ENCODE measurements at places on chromosomes 2 and 18.
A peak's percentile ranks its signal among the peaks of the same experiment; 100 is the strongest.

- no peak overlapping the region for H3K27ac ChIP-seq
- no peaks in the 10 kb centered on the region for H3K4me1 ChIP-seq
- DNase-seq, result peak; percentile 28
- H3K27me3 ChIP-seq, result no peaks in the 10 kb centered on the region
Observed at GRCh38 chr2:24231461-24231881, 56.6 kb downstream of the FAM228A start.

DNA sequence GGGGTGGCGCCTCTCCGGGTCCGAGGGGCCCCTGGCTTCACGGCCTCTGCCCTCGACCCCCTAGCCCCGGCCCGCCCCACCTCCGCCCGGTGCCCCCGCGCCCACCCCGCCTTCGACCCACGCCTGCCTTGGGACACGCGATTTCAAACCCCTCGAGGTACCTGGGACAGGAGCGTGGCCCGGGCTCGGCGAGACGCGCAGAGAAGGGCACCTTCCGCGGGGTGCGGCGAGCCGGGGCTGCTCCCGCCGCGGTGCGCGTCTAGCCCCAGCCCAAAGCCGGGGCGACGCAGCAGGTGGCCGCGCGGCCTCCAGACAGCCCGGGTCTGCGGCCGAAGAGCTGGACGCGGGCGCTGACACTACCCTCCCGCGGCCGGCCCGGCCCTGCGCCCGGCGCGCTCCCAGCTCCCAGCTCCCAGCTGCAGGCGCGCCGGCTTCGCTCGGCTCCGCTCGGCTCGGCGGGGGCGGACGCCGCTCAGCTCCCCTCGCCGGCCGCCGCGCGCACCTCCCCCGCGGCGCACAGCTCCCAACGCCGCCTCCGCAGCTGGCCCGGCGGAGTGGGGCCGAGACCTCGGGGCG, at the start of gene CRACDL:
CRACDL (minus strand) TSS at position 449 of the 576 bp plus-strand sequence. CDS start 89,425 bp downstream, outside the sequence.
- DNase-seq, result peak; percentile 27
- H3K4me3 ChIP-seq, result peak within 1 kb of the TSS; percentile 39
- H3K27me3 ChIP-seq, result peaks cover 78% of the 10 kb centered on the region
- no peak within 1 kb of the TSS for H3K27ac ChIP-seq
- no peaks in the 10 kb centered on the region for H3K36me3 ChIP-seq
- H3K4me1 ChIP-seq, result no peaks in the 10 kb centered on the region

GRCh38 chr2:98561902-98562695, 46.2 kb downstream of the COA5 start:
- H3K4me3 ChIP-seq, result no peak overlapping the region
- peaks cover 5% of the 10 kb centered on the region for H3K4me1 ChIP-seq
- H3K36me3 ChIP-seq, result no peaks in the 10 kb centered on the region
- no peak overlapping the region for H3K27ac ChIP-seq

DNA sequence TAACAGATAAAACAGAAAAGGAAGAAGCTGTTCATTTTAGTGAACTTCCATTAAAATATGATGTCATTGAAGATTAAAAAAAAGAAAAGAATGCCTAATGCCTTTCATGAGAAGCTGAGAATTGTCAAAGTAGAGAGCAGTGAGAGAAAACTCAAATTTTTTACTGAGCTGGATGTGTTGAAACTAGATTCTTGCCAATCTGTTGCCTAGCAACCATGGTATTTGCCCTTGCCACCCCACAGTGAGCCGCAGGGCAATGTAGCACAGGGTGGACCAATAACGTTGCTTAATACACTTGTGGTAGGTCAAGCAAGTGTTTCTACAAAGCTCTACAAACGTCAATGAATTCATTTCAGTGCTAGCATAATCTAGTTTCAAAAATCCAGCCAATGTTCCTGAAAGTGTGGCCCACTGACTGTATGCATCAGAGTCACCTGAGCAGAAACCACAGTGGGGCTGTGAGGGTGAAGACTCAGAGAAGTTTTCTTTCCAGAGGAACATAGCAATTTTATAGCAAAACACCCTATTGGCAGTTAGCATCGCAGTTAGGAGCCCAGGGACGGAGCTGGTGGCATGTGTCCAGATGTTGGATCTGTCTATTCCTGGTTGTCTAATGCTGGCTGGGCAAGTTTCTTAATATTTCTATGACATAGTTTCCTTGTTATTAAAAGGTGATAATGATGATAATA, 132.2 kb downstream of the DOCK10 start:
- no peak overlapping the region for H3K27ac ChIP-seq
- no peaks in the 10 kb centered on the region for H3K27me3 ChIP-seq
- peaks cover 4% of the 10 kb centered on the region for H3K4me1 ChIP-seq

GRCh38 chr2:195359043-195359735, 297.8 kb upstream of the SLC39A10 start:
- H3K27ac ChIP-seq, result no peak overlapping the region
- no peaks in the 10 kb centered on the region for H3K4me1 ChIP-seq
- no peaks in the 10 kb centered on the region for H3K27me3 ChIP-seq
- DNase-seq, result no peak

- no peaks in the 10 kb centered on the region for H3K4me1 ChIP-seq
- DNase-seq, result peak; percentile 68
- no peak overlapping the region for H3K27ac ChIP-seq
- no peaks in the 10 kb centered on the region for H3K27me3 ChIP-seq
- H3K4me3 ChIP-seq, result no peak overlapping the region
- H3K36me3 ChIP-seq, result no peaks in the 10 kb centered on the region
Observed at GRCh38 chr2:216071111-216071851, 10.3 kb downstream of the PECR start.

DNA sequence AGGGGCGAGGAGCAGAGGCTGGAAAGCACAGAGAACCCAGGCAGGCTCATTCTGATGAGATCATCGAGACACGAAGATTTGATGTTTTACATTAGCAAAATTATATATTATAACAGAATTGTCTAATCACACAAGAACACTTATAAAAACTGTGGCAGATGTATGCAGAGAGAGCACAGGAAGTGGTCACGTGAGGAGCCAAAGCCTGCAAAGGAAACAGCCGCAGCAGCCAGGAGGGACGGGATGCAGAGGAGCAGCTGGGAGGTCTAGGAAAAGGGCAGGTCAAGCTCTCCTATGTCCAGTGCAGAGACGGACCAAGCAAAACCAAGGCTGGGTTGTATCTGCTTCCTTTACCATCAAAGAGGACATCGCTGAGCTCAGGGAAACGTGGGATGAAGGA, 355.1 kb upstream of the MYT1L start:
- no peak overlapping the region for H3K27ac ChIP-seq
- H3K4me3 ChIP-seq, result no peak overlapping the region
- no peaks in the 10 kb centered on the region for H3K36me3 ChIP-seq
- DNase-seq, result no peak

DNA sequence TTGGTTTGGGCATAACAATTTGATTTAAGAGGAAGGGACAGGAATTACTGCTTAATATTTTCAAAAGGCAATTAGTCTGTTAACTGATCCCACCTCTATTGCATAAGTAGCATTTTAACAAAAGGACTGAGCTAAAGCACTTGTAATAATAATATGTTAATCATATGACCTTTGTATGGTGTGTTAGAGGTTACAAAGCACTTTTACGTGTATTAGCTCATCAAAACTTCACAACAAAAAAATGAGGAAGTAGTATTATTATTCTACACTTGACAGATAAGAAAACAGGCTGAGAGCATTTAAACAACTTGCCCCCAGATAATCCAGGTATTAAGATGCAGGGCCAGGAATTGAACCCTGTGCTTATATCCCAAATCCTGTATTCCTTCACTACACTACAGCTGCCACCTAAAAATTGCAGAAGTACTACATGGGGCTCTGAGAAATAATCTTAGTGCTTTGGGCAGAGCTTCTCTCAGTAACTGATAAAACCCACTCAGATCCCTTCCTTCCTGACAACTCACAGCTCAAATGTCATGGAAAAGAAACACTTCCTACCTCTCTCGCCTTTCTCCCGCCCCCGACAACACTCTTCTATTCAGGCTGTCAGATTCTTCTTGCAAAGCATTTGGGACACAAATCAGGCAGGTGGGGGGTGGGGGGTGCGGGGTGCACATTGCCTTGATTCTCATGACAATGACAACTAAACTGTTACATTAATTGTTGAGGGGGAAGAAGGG, 20.7 kb upstream of the KCTD1 start:
- no peak overlapping the region for H3K4me3 ChIP-seq
- no peaks in the 10 kb centered on the region for H3K27me3 ChIP-seq
- peak; percentile 59 for DNase-seq
- no peaks in the 10 kb centered on the region for H3K36me3 ChIP-seq
- peaks cover 9% of the 10 kb centered on the region for H3K4me1 ChIP-seq

GRCh38 chr18:68725346-68725745, 10.4 kb upstream of the TMX3 start:
- no peaks in the 10 kb centered on the region for H3K4me1 ChIP-seq
- no peaks in the 10 kb centered on the region for H3K36me3 ChIP-seq
- H3K27ac ChIP-seq, result no peak overlapping the region
- H3K27me3 ChIP-seq, result no peaks in the 10 kb centered on the region
- H3K4me3 ChIP-seq, result no peak overlapping the region

DNA sequence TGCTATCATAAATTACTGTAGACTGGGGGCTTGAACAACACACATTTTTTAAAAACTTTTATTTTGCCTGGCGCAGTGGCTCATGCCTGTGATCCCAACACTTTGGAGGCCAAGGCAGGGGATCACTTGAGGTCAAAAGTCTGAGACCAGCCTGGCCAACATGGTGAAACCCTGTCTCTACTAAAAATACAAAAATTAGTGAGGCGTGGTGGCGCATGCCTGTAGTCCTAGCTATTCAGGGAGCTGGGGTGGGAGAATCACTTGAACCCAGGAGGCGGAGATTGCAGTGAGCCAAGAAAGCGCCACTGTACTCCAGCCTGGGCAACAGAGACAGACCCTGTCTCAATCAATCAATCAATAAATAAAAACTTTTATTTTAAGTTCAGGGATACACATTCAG, 9.1 kb downstream of the KCNK3 start:
- peaks cover 36% of the 10 kb centered on the region for H3K4me1 ChIP-seq
- H3K4me3 ChIP-seq, result no peak overlapping the region
- peak overlapping the region; percentile 69 for H3K27ac ChIP-seq
- H3K27me3 ChIP-seq, result no peaks in the 10 kb centered on the region
- no peaks in the 10 kb centered on the region for H3K36me3 ChIP-seq

GRCh38 chr2:64485961-64486360, 32.0 kb downstream of the LGALSL start:
- H3K27ac ChIP-seq, result no peak overlapping the region
- H3K4me1 ChIP-seq, result no peaks in the 10 kb centered on the region
- H3K36me3 ChIP-seq, result no peaks in the 10 kb centered on the region
- no peak overlapping the region for H3K4me3 ChIP-seq
- DNase-seq, result no peak

DNA sequence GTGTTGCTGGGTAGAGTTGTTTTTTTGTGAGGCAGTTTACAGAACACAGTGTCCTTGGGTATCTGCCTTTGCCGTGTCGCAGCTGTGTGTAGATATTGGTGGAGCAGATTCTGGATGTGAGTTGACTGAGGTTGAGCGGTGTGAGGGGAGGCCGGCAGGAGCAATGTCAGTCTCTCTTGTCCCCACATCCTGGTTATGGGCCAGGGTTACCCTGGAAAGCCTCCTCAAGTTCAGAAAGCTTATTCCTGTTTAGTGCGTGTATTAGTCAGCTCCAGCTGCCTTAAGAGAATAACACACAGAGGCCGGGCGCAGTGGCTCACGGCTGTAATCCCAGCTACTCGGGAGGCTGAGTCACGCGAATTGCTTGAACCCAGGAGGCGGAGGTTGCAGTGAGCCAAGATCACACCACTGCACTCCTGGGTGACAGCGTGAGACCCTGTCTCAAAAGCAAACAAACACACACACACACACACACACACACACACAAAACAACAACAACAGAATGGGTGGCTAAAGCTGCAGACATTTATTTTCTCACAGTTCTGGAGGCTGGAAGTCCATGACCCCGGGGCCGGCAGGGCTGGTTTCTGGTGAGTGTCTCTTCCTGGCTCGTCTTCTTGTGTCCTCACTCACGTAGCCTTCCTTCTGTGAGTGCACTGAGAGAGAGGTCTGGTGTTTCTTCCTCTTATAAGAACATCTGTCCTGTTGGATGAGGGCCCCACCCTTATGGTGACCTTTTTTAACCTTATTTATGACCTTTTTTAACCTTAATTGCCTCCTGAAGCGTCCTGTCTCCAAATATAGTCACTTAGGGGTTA, 5.1 kb downstream of the NCK2 start:
- no peak overlapping the region for H3K4me3 ChIP-seq

DNA sequence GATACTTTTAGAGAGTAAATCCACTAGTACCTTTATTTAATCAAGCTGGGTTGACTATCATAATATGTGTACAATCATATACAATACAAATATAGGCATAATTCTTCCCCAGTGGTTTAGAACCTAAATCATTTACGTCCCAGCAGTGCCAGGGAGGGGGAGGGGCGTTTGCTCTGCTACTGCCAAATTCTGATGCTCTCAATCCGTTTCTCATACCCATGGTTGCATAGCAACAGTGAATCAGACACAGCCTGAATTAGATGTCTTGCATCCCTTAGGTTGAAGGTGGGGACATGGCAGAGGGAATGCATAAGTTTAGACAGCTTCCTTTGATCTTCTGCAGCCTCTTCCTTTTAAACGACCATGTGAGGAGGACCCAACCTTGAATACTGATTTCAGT, 135.4 kb downstream of the ABCA12 start:
- H3K27ac ChIP-seq, result no peak overlapping the region
- H3K4me1 ChIP-seq, result no peaks in the 10 kb centered on the region
- no peak overlapping the region for H3K4me3 ChIP-seq
- H3K27me3 ChIP-seq, result no peaks in the 10 kb centered on the region
- no peak for DNase-seq

DNA sequence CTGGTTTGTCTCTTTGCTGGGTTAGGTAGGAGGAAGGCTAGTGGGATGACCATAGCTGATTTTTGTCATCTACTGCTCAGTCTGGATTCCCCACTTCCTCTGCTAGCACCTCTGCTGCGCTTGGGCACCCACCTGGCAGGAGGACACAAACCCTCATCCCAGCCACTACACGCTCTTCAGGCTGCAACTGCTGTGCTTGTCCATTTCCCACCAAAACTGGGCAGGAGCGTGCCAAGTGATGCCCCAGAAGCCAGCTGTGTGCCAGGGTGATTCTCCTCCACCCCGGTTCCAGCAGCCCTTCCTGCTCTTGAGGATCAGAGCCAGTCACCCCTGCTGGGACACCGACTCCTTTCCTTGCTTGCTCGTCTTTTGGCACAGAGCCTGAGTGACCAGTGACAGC, 15.7 kb upstream of the PER2 start:
- DNase-seq, result no peak
- H3K27me3 ChIP-seq, result no peaks in the 10 kb centered on the region
- H3K27ac ChIP-seq, result no peak overlapping the region
- H3K36me3 ChIP-seq, result no peaks in the 10 kb centered on the region

- DNase-seq, result peak; percentile 82
- H3K27me3 ChIP-seq, result no peaks in the 10 kb centered on the region
- H3K27ac ChIP-seq, result no peak overlapping the region
- H3K4me1 ChIP-seq, result no peaks in the 10 kb centered on the region
Observed at GRCh38 chr2:162261032-162261945, 18.0 kb upstream of the FAP start.

DNA sequence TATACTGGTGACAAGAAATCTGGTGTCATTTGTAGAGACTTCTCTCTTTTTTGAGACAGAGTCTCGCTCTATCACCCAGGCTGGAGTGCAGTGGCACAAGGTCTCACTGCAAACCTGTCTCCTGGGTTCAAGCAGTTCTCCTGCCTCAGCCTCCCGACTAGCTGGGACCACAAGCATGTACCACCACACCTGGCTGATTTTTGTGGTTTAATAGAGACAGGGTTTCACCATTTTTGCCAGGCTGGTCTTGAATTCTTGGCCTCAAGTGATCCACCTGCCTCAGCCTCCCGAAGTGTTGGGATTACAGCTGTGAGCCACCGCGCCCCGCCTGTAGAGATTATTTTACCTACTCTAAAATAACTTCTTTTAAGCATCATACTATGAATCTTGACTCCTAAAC, 6.5 kb downstream of the HNRNPLL start:
- no peaks in the 10 kb centered on the region for H3K27me3 ChIP-seq
- no peak for DNase-seq
- peaks cover 31% of the 10 kb centered on the region for H3K4me1 ChIP-seq
- no peak overlapping the region for H3K4me3 ChIP-seq
- no peaks in the 10 kb centered on the region for H3K36me3 ChIP-seq
- H3K27ac ChIP-seq, result no peak overlapping the region

Measured in cardiac muscle cell (in vitro differentiated cells and primary cell).